ENCODE measurements at places on chromosomes 3 and 15.

GRCh38 chr15:45704329-45705249 is 69.8 kb downstream of the SQOR start:
- peak; percentile 23 for DNase-seq

GRCh38 chr3:156465194-156465593 is 89.7 kb downstream of the SSR3 start:
- DNase-seq: no peak

GRCh38 chr3:30319713-30320112 is 286.7 kb upstream of the TGFBR2 start:
- DNase-seq: peak; percentile 35

DNA sequence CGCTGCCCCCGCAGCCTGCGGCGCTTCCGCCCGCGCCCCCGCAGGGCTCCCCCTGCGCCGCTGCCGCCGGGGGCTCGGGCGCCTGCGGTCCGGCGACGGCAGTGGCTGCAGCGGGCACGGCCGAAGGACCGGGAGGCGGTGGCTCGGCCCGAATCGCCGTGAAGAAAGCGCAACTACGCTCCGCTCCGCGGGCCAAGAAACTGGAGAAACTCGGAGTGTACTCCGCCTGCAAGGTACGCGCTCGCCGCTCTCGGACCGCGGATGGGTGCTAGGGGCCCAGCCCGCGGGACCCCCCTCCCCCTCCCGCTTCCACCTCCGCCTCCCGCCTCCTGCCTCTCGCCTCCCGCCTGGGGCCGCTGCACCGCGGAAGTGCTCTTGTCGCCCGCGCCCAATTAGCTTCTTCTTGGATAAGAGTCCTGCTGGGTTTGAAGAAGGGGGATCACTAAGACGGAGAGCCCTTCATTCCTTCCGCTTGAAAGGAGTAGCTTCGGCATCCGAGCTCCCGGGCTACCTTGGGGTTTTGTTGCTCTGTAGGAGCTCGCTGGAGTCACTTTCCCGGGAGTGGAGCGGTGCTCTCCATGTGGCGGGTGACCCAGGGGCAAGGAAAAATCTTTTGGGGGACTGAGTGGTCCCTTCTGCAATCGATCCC is 426 bp downstream of the KAT2B start:
- DNase-seq: peak; percentile 71

GRCh38 chr3:159674583-159674982 is 314.1 kb upstream of the IL12A start:
- no peak for DNase-seq

GRCh38 chr3:64921281-64922065 is 233.7 kb upstream of the ADAMTS9 start:
- DNase-seq: no peak

DNA sequence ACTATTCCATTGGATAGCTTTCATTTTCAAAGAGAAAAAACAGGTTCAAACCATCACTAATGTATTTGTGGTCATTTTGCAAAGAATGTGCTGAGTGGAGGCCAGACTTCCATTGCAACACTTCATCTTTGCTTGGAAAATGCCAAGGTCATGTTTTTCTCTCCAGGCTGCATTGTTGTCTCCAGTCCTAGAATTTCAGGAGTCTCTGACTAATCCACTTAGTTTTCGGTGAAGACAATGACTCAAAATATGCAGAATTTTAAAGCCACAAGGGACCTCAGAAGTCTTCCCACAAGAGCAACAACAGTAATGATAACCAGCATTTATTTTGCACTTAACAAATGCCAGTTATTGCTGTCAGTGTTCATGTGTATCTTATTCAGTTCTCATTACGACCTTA is 277.0 kb downstream of the RYR3 start:
- no peak for DNase-seq

GRCh38 chr3:24154013-24154695 is 209.1 kb downstream of the NR1D2 start:
- peak; percentile 13 for DNase-seq

DNA sequence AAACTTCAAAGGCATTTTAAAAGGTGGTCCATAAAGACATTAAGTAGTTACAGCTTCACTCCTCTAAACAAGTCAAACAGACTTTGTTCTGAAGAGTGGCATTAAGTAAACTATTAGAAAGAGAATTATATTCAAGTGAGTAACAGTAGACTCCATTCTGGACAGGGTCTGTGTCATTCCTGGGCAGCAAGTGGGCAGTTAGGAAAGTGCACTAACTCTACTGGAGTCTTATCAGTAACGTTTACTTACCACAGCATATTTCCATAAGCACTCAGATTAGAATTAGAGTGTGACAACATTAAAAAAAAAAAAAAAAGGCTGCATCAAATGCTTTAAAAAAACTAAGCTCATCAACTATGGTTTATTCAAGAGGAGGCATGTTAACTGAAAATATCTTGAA is 10.6 kb downstream of the UBR1 start:
- no peak for DNase-seq

GRCh38 chr3:69161587-69162307 is 39.4 kb upstream of the LMOD3 start:
- DNase-seq: peak; percentile 51

DNA sequence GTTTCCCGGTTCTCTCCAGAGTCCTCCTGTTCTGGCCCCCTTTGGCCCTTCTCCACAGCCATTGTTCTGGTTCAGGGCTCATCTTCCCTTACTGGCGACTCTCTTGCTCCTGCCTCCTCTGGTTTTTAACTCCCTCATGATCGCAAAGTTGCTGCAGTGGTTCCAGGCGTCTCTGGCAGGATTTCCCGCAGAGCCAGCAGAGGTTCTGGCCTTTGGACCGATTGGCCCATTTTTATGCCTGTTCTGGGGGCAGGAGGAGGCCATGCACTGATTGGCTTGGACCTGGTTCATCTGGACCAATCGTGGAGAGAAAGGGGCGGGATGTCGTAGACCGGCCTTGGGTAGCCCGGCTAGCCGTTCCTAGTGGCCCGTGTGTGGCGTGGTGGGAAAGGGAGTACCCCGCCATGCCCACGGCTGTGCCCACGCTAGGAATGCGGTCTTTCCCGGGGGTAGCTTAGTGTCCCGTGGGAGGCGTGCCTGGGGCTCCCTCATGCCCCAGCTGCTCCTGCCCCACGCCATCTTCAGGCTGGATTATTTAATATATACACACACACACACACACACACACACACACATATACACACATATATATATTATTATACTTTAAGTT is 113.4 kb downstream of the FBLN2 start:
- DNase-seq: no peak

DNA sequence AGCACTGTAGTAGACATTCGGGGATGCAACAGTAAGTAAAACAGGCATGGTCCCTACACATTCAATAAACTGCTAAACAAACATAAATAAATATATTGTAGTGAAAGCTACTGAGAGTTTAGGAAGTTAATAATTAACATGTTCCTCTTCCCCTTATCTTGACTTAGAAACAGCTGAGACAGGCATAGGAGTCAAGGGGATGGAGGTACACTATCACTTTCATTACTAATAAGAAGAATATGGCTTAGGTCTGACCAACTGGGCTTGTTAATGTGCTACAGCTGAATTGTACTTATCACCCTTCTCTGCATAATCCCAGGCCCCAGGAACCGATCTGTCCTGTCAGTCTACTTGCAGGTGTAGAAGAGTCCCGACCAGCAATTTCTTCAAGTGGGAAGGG is 116.3 kb upstream of the DAZL start:
- DNase-seq: no peak

- DNase-seq: no peak
Observed at GRCh38 chr3:155321418-155321817, 27.9 kb upstream of the STRIT1 start.

- DNase-seq: no peak
Observed at GRCh38 chr3:8869613-8870012, 93.7 kb downstream of the RAD18 start.

GRCh38 chr15:68210821-68211655 is 5.9 kb upstream of the CALML4 start:
- DNase-seq: peak; percentile 46

DNA sequence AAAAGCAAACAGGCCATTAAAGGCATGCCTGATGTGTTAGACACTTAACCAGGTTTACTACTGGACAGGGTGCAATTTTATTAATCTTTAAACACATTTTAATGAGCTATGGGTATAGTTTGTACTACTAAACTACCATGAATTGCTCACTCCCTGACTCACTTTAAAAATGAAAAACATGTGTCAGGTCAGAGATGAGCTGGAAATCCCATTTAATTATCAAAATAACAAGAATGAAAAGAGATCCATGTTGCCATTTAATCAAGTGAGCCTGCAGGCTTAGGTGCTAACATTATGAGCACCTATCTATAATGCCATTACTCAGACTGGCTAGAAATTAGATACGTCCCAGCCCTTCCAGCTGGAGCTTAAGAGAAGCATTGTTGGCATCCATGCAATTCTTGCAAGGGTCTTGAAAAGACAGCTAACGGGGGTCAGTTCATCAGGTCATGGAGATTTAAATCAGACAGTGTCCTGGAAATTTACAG is 224.4 kb downstream of the THRB start:
- DNase-seq: no peak

DNA sequence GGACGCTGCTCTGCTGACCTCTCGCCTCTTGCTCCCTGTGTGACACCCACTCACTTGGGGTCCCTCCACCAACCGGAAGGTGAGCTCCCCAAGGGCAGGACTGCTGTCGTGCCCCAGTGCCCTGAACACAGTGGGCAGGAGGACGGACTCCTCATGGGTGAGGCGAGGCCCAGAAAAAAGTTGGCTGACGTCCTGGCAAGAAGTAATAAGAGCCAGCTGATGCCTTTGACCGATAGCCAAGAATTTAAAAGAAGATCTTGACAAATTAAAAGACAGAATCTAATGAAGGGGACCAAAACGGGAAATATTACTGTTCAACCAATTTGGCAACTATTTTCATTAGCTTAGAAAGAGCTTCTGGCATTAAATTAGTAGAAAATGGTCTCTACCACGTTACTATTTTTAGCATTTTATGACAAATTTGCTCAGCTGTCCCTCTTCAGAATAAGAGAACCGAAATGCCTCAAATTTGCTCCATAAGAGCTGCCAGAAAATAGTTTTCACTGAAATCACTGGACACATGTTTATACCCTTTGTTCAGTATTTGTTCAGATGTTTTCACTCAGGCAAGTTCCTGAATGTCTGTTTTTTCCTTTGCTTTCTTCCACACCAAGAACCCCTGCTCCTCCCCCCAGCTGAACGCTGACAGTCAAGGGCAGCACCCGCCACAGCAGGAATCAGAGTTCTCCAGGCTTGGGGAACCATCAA is 60.5 kb downstream of the XXYLT1 start:
- no peak for DNase-seq

DNA sequence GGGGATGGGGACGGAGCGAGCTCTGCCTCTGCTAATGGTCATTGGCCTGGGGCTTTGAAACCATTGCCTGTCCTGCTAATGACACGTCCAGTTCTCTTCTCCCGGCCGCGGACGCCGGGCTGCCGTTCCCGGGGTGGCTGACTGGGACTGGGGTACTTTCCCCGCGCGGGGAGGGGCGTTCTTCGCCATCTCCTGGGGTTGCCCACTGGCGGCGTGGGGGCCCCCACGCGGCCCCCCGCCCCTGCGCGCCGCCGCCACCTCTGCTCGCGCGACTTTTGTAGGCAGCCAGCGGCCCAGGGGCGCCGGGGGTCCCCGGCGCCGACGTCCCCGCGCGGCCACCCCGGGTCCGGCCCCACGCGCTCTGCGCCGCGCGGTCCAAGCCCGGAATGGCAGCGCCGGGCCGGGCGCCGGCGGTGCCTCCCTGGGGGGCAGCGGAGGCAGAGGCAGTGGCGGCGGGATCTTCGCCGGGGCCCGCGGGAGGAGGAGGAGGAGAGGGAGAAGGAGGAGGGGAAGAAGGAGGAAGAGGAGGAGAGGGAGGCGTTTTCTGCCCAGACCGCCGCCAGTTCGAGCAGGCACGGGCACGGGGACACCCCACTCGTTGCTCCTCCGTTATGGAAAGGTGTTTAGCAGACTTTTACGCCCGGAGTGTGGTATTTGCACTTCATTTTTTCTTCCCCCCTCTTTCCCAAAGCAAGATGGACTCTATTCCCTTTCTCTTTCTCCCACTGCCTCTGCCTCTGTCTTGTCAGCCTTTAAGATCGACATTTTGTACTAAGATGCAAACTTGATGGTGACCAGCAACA is 2.3 kb downstream of the BBX start:
- peak; percentile 47 for DNase-seq

DNA sequence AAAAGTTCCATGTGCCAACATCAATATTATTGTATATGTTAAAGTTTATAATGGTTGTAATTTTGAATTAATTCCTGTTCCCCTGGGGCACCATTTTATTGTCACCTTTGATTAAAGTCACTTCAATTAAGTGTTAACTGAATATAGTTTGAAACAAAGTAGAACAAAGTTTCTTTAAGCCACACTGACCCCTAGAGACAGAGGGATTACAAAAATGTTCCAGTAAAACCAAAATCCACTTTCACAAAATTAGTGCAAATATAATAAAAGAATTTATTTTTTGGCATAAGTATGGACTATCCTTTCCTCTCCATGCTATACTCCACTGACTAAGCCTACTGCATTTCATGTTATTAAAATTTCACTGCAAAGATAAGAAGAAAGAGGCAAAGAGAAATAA is 123.9 kb downstream of the ZMAT3 start:
- no peak for DNase-seq

- DNase-seq: no peak
Observed at GRCh38 chr15:89043031-89044002, 44.9 kb upstream of the ABHD2 start.

GRCh38 chr3:35832140-35832571 is 192.8 kb downstream of the ARPP21 start:
- no peak for DNase-seq

GRCh38 chr3:138381413-138381901 is 33.1 kb downstream of the MRAS start:
- no peak for DNase-seq

- DNase-seq: peak; percentile 90
Observed at GRCh38 chr15:40763801-40764628, at the start of gene GCHFR. TSS of gene GCHFR (plus strand) at chr15:40764068. CDS start at chr15:40764181, 113 bp downstream.

- no peak for DNase-seq
Observed at GRCh38 chr3:173588556-173588955, 191.0 kb downstream of the NLGN1 start.

- DNase-seq: peak; percentile 87
Observed at GRCh38 chr15:93829115-93829870, 402.1 kb upstream of the MCTP2 start.

DNA sequence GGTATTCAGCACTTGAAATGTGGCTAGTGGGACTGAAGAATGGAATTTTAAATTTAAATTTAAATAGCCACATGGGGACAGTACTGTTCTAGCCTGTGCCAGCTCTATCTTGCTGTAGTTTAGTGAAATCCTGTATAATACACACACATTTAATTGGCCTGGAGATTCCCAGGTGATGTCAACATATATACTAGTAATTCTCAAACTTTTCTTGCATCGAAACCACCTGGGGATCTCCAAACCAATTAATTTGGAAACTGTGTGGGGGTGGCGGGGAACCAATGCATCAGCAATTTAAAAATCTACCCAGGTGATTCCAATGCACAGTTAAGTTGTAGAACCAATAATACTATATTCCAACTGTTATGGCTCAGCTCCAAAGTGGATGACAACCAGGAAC is 228.9 kb upstream of the MRPL3 start:
- no peak for DNase-seq
